ENCODE measurements at places on chromosomes 6 and 20. TPM values are rescaled to one million over a fixed set of nuclear protein-coding genes. Genes with fewer than 3 reads are reported as not detected.

- DNase-seq, result no peak
These were observed 420.4 kb upstream of the OPRM1 start for GRCh38 chr6:153618371-153619322.

DNA sequence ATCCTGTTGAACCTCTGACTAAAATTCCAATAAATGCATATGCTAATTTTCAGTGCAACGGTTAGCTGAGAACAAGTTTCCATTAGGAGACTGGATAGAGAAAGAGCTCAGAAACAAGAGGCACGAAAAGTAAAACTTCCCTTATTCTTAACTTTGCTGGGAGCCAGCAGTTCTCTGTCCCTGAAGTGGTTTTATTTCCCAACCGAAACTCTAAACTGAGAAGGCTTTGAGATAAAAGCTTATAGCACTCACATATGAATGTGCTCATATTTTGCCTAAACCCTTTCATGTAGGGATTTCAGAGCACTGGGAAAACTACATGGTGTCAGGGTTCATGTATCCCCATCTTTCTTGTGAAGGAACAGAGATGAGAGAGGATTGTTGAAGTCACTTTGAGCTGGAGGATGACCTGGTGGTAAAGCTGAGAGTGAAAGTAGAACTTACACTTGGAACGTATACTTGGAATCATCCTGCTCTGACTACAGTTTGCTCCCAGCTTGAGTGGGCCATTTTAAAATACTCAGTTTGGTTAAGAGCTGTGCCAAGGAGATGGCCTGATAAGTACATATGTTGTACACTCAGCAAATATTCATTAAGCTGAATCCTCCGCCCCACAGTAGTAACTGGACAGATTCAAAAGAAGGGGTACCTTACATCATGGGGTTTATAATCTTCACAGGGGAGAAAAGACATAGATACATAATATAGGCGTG lies 324.2 kb upstream of the CNR1 start:
- no peak for DNase-seq

- DNase-seq, result no peak
These were observed 201.0 kb downstream of the PRL start for GRCh38 chr6:22095836-22096235.

- no peak for DNase-seq
These were observed 77.9 kb downstream of the PCSK2 start for GRCh38 chr20:17304774-17305173.

DNA sequence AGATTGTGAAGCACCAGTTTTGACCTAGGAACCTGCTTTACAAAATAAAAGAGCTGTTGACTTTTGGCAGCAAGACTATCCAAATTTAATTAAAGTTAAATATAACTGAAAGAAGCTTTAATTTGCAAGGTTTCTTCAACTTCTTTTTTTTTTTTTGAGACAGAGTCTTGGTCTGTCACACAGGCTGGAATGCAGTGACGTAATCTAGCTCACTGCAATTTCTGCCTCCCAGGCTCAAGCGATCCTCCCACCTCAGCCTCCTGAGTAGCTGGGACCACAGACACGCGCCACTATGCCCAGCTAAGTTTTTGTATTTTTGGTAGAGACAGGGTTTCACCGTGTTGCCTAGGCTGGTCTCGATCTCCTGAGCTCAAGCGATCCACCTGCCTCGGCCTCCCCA lies 13.7 kb upstream of the CSE1L start:
- no peak for DNase-seq

DNA sequence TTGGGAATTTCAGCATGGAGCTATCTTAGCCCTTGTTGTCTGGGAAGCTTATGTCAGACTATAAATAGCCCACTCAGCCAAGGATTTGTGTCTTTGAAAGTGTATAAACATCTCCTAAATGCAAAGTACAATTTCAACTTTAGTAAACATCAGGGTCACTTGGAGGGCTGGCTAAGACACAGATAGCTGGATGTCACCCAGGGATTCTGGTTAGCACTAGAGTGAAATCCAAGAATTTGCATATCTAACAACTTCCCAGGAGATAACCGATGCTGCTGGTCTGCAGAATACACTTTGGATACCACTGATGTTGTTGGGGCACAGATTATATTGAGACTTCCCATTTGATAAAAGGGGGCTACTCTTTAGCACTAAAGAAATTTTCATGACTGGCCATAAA lies 130.9 kb downstream of the PAX1 start:
- no peak for DNase-seq

GRCh38 chr6:89986650-89987074 lies 92.4 kb downstream of the GJA10 start:
- DNase-seq, result no peak

DNA sequence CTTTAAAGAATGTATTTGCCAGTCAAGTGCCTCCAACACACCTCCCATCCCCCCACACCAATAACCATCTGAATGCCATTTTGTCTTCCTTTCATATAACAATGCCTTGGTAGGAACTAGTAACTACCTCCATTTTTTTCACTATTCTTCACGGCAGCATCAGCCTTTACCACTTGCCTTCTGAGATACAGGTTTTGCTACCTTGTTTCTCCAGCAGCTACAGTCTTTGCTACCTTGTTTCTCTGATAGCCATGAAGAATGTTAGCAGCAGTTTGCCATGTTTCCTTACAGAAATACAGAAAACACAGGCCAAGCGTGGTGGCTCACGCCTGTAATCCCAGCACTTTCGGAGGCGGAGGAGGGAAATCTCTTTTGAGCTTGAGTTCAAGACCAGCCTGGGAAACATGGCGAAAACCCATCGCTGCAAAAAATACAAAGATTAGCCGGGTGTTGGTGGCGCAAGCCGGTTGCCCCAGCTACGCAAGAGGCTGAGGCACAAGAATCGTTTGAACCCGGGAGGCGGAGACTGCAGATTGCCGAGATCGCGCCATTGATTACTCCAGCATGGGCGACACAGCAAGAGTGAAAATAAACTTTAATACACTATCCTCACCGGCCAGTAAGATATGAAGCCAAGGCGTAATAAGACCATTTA lies 100.9 kb downstream of the HFE start:
- DNase-seq, result no peak

DNA sequence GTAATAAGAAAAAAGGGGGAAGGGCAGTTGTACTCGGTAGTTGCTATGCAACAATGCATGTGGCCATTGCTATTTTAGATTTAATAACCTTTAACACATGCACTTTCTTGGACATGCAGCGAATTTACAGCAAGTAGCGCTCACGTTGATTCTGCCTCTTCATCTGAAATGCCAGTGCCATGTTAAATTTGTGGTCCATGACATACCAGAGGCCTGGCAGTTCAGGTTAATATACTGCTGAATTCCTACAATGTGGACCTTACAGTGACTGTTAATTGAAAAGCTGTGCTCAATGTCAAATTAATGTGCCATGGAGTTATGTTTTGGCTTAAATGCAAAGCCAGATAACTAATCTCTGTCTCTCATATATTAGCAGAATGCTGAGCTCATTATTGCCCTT lies 699.7 kb downstream of the DOK5 start:
- no peak for DNase-seq

- no peak for DNase-seq
These were observed 172.4 kb downstream of the MMS22L start for GRCh38 chr6:97110626-97111025.

- no peak for DNase-seq
These were observed 34.7 kb upstream of the EZR start for GRCh38 chr6:158853880-158854213.

GRCh38 chr6:153994004-153994403 lies 45.0 kb upstream of the OPRM1 start:
- DNase-seq, result no peak

- DNase-seq, result no peak
These were observed 28.7 kb downstream of the FRMD1 start for GRCh38 chr6:168050225-168050880.

HS3ST5 gene
- not detected for total RNA-seq

SIGLEC1 gene
- not detected for total RNA-seq

BPIFB1 gene
- not detected for total RNA-seq

MCCD1 gene
- total RNA-seq, result not detected

Data from endothelial cell of umbilical vein (primary cell).